ENCODE measurements at places on chromosomes 2 and 18.

- DNase-seq, result no peak
Measured at GRCh38 chr2:182824767-182825158, 41.7 kb downstream of the FRZB start.

GRCh38 chr2:237824085-237824484 is 25.5 kb downstream of the RBM44 start:
- no peak for DNase-seq

GRCh38 chr2:88179228-88179679 is 9.1 kb downstream of the THNSL2 start:
- no peak for DNase-seq

DNA sequence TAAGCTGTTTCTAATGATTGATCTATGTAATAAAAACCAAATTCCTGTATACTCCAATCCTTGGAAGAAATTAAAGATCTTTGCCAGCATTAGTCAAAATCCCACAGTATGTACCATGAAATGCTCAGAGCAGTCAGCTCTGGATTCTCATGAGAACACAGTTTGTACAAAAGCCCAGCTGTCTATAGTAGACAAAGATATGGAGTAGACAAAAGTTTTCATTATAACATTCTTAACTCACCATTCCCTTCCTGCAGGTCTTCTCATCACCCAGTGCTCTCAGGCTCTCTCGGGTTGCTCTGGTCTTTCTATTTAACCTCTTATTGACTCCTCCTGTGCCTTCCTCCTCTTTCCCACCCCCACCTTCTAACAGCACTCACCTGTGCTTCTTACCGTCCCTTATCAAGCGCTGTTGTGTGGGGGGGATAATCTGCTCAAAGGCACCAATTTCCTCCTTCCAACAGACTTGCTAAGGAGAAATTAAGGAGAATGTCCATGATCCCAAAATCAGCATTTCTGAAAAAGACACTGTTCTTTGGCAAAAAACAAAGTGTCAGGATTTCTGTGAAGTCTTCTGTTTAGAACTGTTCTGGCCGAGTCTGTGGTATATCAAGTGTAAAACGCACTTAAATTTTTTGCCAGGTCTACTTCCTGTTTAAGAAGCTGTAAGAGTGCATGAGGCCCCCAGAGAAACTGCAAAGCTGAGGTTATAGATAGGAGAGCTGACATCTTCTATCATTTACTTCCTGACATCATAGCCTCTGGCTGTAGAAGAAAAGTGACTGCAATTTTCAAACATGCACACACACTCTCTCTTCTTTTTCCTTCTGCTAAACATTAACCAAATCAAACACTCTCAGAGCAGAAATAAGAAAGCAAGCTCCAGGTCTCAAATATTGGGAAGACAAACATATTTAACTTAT is 144.1 kb downstream of the EVA1A start:
- no peak for DNase-seq

DNA sequence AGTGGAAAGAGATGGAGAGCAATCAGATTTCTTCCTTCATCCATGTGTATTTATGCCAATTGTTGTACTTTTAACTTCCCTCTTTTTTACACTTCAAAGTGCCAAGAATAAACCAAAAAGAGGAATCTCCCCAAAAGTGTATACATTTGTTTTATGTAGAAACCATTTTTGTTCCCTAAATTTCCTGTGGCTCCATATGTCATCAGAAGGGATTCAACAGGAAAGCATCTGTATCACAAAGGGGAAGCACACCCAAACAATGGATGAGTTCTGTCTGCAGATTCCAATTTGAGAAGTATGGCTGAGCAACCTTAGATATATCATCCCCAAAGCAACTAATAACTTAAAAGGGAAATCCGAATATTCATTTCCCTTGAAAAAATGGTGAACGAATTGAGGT is 275.0 kb downstream of the MREG start:
- no peak for DNase-seq

DNA sequence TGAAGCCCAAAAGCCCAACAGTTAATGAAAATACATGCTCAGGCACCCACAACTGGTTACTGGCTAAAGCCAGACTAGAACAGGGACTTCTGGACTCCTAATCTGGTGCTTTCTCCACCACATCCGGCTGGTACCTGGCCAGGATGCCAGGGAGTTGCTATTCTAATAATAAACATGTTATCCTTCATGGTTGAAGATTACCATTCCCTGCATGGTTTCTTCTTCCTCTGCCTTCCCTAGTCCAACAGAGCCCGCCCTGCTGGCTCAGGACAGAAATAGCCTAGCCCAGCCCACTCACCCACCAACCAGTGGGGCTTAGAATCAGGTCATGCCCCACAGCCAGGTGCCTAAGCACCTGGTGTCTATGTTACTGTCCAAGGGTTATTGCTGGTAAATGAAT is 184.2 kb downstream of the TMEM247 start:
- no peak for DNase-seq

DNA sequence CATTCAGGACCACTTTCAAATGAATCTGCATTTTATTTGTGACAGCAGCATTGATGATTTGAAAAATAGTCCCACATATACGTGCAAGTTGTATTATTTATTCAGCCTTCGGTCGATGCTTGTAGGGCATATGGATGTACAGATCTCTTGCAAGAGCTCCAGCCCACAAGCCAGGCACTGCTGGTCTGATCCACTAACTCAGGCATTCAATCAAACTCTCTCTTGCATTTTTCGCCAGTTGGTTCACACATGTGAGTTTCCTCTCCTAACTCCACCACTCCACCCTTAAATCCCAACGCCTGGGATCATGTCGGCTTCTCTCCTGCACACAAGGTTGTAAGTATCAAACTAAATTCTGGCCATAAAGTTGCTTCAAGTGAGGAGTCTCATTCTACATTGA is 318.7 kb downstream of the CYP26B1 start:
- DNase-seq, result no peak

- no peak for DNase-seq
Measured at GRCh38 chr18:14026199-14026598, 106.0 kb downstream of the ZNF519 start.

DNA sequence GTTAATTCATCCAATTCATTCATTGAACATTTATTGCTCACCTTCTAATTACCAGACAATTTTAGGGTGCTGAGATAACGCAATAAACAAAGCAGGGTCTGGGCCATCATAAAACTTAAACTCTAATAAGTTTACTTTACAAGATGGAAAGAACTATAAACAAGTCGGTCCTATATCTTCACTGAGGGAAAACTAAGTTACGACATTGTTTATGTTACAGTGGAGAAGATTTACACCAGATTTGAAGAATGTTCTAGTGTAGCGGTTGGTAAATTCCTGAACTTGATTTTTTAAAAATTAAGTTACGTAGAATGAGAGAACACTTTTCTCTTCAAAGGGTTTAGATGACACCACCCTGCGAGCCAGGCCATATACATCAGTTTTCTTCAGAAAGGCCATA is 20.7 kb upstream of the FRZB start:
- DNase-seq, result no peak

- DNase-seq, result no peak
Measured at GRCh38 chr18:78271790-78272189, 707.8 kb upstream of the SALL3 start.

GRCh38 chr2:237319086-237319820 is 94.7 kb downstream of the COL6A3 start:
- no peak for DNase-seq

DNA sequence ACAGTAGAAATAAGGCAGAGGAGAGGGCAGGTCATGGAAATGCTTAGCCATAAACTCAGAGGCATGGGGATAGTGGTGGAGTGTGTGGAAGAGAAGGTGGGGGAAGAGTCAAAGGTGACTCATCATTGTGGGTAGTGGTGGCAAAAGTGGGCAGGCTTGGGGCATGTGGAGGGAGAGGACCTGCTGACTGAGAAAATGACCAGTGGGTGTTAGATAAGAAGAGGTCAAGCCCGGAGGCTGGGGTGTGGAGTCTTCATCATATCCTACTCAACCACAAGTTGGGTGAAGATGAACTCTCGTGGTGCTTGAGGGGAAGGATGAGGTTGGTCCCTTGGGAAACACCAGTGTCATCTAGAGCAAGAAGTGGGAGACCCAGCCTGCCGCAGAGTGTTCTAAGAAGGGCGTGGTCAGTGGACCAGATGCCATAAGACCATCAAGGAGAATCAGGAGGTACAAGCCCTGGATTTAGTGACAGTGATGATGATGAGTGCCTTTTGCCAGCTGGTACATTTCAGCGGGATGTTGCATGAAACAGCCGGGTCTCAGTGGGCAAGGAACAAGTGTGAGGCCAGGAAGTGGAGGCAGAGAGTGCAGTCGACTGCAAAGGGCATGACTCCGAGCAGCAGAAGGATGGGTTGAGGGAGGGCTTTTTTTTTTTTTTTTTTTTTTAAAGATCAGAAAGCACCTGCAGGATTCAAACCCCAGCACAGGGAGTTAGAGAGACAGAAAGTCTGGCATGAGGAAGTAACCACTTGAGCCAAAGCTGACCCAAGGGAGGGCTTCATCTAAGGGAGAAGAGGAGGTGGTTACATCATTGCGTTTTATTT is 122.6 kb upstream of the SPRED2 start:
- DNase-seq, result no peak

GRCh38 chr2:106759966-106760365 is 126.0 kb downstream of the ST6GAL2 start:
- DNase-seq, result no peak

- no peak for DNase-seq
Measured at GRCh38 chr2:95203911-95204310, 3.4 kb upstream of the ZNF892 start.

DNA sequence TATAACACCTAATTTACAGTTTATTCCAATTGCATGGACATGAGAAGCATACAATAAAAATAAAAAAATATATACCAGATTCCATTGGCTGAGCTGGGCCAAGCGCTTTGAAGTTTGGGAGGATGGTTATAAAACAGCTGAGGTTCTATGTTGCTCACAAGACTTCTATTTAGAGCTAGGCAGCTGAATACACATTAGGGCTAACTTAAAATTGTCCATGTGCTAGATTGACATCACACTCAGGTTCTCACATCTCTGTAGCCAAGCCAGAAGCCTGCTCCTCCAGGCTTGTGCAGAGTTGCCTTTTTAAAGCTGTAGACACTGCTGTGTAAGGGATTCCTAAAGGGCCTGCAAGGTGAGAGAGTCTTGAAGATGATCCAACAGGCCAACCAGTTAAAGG is 871.1 kb upstream of the FANCL start:
- DNase-seq, result no peak

DNA sequence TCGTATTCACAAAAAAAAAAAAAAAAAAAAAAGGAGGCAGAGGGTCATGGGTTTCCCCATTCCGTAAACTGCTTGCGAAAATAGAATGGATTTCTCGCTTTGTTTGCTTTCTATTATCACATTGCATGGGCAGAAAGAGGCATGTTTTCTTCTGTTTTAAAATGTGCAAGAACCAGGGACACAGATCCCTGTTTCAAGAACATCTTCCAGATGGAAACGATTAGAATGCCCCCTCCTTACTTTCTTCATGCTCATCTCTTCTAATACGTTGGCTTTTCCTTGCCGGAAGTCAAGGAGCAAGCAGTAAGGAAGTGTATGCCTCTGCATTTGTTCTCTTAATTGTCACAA is 51.0 kb upstream of the ZNF516 start:
- no peak for DNase-seq

GRCh38 chr2:157196956-157197355 is 60.5 kb upstream of the GALNT5 start:
- no peak for DNase-seq

DNA sequence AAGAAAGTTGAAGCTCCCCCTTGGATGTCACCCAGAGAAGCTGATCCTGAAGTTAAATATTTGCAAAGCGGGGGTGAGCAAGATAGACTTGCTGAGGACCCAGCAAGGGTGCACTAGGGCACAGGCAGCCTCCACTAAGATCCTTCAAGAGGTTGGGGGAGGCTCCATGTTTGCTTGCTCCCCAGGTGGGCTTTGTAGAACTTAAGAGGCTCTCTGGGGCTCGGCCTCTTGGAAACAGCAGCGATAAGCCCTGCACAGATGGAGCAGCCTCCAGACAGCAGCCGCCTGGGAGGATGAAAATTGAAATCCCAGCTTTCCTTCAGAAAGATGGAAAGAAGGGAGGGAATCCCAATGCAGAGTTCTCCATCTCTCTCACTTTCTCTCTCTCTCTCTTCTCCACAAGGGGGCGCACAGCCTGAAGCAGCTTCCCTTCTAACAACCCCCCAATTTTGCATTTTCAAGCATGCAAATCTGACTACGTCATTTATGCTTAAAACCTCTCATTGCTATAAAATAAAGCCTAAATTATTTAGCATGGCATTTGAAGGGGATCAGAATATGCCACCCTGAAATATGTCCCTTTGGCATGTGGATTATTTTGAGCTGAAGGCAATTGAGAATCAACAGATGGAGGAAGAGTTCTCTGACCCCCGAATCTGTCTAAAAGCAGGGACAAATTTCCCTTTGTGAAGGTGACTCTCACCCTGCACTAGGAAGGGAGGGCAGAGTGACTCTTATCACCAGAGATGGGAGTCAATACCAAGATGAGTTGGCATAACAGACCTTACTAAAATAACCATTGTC is 185.7 kb upstream of the KLHL29 start:
- DNase-seq, result no peak

DNA sequence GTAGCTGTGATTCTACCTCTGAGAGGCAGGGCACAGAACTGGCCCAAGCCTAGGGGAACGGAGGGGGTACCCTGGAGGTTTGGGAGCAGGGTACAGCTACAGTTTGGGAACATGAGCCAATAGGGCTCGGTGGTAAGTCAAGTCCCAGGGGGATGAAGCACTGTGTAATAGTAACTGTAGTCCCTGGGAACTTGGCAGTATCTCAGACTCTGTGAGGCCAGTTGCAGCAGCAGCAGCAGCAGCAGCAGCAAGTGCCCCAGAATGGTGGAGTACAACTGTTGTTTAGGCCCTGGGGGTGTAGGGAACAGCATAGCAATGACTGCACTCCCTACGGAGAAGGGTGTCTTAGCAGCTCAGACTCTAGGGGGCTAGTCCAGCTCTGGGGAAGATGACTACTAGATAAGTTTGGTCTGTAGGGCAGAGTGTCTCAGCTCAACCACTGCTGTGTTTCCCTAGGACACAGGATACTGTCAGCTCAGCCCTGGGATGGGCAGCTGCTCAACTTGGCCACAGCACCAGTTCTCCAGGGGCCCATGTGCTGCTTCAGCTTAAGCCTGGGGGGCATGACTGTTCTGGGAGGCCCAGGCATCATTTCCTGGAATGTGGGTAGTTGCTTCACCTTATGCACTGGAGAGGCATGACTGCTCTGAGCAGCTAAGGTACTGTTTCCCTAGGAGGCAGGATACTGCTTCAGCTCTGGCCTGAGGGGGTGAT is 20.5 kb downstream of the CARF start:
- no peak for DNase-seq

- peak; percentile 61 for DNase-seq
Measured at GRCh38 chr2:162013514-162014475, 60.2 kb downstream of the DPP4 start.

GRCh38 chr2:121502246-121502645 is 28.4 kb upstream of the RNU4ATAC start:
- DNase-seq, result no peak
